NCI-H1694 (cell line): ENCODE measurements at places on chromosomes 11 and 22.

GRCh38 chr11:76701294-76702040, 30.9 kb upstream of the LRRC32 start:
- no peak for DNase-seq

DNA sequence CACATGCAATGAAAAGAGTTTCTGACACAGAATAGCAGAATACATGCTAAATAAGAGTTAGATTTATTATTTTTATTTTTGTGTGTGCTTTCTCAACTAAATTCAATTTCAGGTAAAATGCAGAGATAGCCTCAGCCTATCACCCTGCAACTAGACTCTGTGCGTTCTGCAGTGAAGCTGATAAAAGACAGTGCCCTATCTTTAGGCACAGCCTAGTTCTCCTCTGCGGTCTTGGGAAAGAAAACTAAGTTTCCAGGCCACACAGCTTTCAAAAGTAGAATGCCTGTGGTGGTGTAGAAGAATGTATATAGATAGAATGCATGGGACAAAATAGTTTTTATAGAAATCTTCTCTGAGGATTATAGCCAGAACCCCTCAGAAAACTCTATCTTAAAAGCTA, 12.0 kb upstream of the MMP1 start:
- no peak for DNase-seq

- DNase-seq: no peak
Observed at GRCh38 chr11:78927511-78927910, 352.8 kb upstream of the NARS2 start.

DNA sequence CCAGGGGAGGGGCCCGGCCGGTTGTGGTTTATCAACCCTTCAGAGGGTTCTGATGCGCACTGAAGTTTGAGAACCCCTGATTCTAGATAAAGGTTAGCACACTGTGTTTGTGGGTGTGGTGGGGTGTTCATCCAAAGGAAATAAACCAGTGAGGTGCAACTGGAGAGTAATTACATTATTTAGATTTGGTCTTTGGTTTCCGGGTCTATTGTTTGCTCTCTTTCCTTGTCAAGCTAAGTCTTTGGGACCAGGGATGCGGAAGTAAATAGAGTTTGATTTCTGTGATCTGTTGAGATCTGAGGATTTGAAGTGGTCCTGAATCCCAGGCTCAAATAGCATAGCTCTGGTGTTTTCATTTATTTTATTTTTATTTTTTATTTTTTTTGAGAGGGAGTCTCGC, 50.5 kb upstream of the CLMP start:
- DNase-seq: no peak

GRCh38 chr11:46522682-46523281, 71.0 kb downstream of the AMBRA1 start:
- no peak for DNase-seq

GRCh38 chr11:120715239-120715638, 203.7 kb downstream of the GRIK4 start:
- DNase-seq: no peak

DNA sequence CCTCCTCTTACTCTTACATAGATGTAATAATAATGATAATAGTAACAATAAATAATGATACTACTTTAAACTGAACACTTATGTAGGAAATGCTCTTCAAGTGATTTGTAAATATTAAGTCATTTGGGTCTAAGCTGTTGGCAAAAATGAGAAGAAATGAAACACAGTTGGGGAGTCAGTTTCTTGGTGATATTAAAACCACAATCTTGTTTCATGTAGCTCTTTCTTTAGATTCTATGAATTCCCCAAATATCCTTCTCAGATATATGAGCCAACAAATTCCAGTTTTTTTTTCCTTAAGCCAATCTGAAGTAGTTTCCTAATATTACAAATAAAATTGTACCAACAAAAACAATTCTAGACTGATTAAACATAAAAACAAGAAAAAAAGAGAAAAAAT, 1115.6 kb upstream of the CNTN5 start:
- no peak for DNase-seq

GRCh38 chr11:121936781-121937447, 179.1 kb downstream of the BLID start:
- DNase-seq: no peak

DNA sequence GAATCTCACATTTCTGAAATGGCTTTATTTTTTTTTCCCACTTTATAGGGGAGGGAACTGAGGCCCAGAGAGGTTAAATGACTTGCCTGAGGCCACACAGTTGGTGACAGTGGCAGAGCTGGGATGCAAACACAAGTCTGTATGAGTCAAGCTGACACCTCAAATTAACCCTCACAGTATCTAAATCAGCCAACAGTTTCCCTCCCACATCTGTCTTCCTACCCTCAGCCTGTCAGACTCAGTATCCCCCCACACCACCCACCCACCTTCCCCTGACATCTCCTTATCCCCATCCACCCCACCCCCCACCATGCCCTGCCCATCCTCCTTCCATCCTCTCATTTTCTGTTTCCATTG, 95.2 kb downstream of the TP53I11 start:
- DNase-seq: no peak

DNA sequence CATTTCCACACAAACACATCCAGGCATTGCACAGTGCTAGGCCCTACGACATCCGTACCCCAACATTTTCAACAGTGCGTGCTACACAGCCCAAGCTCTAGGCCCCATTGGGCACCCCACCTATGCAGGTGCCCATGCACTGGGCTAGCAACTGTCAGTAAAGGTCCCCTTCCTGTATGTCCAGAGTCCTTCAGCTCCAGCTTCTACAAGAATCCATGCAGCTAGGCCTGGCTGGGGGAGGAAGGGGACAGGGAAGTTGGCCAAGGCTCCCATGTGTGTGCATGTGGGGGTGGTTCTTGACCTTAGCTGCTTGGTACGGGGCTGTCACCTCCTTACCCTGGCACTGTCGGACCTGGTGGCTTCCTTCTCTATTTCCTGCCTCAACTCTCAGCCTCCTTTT, 1.3 kb downstream of the B3GAT1 start:
- no peak for DNase-seq
